Stimulated activated CD8-positive, alpha-beta memory T cell treated with anti-CD3 and anti-CD28 coated beads, Interleukin-2, amount 100 ng/mL, for 1 hour (primary cell): ENCODE measurements at places on chromosomes 11 and 22.

- no peak for DNase-seq
These were observed 180.0 kb downstream of the MAML2 start for GRCh38 chr11:96162816-96163499.

DNA sequence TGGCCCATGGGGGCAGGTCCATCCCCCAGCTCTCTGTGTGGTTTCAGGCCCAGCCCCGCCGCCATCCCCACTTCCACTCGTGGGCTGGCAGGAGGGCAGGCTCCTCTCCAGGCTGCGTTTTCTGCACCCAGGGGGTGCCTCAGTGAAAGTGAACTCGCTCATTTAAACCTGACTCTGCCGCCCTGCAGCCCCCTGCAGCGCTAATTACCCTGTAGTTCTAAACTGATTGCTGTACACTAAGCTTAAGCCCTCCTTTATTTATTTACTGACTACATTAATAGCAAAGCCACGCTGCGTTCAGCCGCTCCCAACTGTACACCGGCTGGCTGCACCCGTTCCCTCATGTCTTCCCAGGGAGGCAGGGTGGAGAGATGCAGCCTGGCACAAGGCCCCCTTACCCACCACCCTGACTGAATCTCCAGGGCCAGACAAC, 36.6 kb upstream of the NNMT start:
- DNase-seq, result no peak

GRCh38 chr11:104443387-104443786, 279.4 kb upstream of the PDGFD start:
- DNase-seq, result no peak

DNA sequence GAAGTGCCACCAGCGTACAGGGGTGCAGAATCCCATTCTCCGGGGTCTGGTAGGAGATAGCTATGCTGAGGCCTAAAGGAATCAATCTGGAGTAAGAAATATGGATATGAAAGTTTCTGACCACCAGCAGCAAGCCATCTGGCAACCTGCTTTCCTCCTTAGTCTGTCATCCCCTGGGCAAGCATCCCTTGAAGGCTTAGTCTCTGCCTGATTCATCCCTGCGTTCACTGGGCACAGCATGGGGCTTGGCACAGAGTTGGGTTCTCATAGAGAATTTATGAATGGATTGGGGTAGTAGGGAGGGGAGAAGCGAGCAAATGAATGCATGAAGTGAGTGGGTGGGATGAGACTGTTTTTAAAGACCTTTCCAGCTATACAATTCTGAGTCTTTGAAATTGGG, 85.8 kb upstream of the NARS2 start:
- no peak for DNase-seq

DNA sequence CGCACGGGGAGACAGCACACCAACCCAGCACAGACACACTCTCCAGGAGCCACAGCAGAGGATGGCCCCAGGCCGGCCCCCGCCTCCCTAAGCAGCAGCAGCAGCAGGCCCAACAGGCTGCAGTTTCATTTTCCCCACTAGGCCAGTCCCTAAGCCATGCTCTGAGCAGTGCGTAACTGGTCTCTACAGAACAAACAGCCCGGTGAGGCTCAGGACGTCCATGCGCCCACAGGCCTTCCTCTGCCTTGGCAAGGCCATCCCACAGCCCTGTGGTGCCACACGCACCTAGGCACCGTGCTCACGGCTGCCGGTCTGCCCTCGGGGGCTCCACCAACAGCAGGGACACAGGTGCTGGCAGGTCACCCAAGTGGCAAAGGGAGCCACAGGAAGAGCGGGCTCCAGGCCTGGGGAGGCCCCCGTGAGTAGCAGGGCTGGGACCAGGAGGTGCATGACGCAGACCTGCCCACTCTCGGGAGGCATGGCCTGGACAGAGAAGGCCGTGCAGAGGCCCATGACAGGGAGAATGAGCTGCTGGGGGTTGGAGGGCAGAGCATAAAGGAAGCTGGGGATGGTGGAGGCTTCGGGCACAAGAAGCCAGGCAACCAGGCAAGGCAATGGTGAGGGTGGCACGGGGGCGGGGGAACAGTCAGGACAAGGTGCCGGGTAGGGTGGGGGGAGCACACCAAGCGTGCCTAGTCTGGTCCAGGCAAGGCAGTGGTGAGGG, 1.4 kb upstream of the MOB2 start:
- DNase-seq, result no peak

DNA sequence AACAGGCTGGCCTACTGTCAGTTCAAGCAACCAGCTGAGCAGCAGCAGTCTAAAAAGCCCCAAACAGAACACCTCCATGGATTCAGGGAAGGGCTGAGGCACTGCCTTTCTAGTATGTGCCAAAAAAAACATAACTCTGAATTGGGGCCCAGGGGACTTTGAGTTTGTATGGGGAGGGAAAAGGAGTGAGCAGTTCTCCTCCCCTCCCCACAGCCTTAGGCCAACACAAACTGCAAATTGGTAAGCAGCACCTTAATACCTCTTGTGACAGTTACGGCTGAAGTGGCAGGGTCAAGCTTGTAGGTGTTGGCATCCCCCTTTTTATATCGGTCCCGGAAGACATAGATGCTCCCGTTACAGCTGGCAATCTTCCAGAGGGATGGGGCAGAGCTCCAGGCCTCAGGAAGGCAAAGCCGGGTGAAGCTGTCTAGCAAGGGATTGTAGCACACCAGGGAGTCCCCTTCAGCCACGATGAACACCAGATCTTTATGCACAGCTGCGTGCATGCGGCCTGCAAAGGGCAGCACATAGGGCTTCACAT, 6.0 kb downstream of the KBTBD4 start:
- DNase-seq, result no peak

DNA sequence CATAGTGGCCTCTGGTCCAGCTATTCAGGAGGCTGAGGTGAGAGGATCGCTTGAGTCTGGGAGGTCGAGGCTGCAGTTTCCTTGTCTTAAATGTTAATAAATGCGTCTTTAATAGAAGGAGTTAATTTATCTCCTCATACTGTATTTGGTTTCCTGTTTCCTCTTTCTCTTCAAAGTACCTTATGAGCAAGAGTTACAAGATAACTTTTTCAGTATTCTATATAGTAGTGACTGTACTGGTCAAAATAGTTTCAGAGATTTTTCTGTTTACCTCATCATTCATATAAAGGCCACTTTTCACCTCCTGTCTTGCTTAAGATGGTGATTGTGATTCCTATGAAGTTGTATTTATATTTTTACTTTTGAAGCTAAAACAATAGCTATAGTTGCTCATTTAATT, 50.9 kb downstream of the MCAM start:
- no peak for DNase-seq

GRCh38 chr11:92035488-92035887, 189.1 kb upstream of the FAT3 start:
- DNase-seq, result no peak

DNA sequence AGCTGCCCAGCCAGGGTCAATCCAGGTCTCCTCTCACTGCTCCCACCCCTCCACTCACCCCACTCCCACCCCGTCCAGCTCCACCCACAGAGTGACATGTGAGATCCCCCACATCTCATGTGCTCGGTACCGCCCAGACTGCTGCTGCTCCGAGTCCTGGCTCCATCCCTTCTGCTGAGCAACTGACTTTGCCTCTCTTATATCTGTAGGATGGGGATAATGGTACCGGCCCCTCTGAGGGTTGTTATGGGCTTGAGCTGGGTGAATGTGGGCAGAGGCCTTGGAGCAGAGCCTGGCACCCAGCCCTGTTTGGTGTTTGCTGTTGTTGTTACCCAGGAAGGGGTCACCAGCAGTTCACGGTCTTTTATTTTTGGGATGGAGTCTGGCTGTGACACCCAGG, 77.0 kb downstream of the ST3GAL4 start:
- no peak for DNase-seq

GRCh38 chr22:17705951-17706900, 67.7 kb downstream of the BCL2L13 start:
- DNase-seq, result no peak

DNA sequence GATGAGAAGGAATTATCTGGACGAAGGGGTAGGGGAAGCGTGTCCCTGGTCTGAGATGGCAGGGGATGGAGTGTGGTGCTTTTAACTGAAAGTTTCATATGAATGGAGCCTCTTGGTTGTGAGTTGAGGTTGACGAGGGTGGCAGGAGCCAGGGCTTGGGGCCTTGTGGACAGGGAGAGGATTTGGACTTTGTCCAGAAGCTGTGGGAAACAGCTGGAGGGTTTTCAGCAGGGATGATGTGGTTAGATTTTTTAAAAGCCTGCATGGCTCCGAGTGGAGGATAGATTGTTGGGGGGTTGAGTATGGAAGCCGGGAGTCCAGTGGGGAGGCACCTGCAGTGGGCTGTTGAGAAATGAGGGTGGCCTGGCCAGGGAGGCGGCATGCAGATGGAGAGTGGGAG, 24.8 kb downstream of the MYO7A start:
- DNase-seq, result no peak

DNA sequence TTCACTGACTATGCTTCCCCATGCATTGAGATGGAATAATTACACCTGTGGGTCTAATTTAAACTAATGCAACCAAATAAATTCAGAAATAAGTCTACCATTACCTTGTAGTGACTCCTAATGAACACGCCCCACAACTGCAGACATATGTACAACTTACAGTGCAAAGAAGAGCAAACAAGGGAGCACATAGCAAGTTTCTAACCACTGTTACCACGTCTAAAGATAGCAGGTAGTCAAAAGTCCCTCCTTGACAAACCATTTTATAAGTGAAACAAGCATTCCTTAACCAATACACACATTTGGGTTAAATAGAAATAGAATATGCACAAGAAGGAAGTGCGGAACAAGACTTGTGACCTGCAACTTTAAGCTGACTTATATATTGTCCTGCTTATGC, 20.6 kb downstream of the PHF21A start:
- no peak for DNase-seq

GRCh38 chr11:110425751-110426545, 3.8 kb upstream of the FDX1 start:
- no peak for DNase-seq

DNA sequence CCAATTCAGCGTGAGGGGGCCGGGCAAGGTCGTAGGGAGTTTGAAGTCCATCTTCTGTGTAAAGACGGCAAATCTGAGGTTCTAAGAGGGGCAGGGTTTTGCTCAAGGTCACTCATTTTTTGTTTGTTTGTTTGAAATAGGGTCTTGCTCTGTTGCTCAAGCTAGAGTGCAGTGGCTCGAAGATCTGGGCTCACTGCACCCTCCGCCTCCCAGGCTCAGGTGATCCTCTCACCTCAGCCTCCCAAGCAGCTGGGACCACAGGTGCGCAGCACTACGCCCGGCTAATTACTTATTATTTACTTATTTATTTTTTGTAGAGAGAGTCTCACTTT, 355 bp upstream of the AP1B1 start:
- no peak for DNase-seq

- DNase-seq, result no peak
These were observed 4.7 kb downstream of the SIK2 start for GRCh38 chr11:111606986-111607385.

- DNase-seq, result no peak
These were observed 124.6 kb downstream of the GRIA4 start for GRCh38 chr11:105734426-105734825.

DNA sequence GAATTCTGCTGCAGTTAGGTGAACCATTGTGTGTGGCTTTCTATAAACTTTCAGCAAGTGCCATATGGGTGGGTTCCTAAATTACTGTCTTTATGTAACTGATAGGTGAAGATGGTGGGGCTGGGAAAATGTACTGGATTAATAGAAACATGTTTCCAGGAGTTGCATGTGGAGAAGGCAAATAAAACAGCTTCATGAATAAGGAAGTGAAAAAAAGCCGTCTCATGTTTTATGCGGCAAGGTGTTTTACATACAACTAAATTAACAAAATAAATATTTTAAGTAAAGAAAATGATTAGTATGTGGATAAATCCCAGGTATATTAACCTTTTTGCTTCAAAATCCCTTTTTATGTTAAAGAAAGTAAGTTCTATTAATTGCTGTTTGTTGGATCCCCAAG, 67.2 kb downstream of the EXT2 start:
- DNase-seq, result no peak

GRCh38 chr11:129743112-129743815, 72.4 kb upstream of the TMEM45B start:
- no peak for DNase-seq

- DNase-seq, result no peak
These were observed 1329.0 kb downstream of the LRRC4C start for GRCh38 chr11:40130427-40130826.

GRCh38 chr22:21677606-21678443, 12.0 kb downstream of the PPIL2 start:
- DNase-seq, result no peak

GRCh38 chr11:119602745-119603373, 126.1 kb downstream of the NECTIN1 start:
- no peak for DNase-seq

- peak; percentile 65 for DNase-seq
These were observed at the start of gene MRPL11 for GRCh38 chr11:66438504-66439466. Gene MRPL11 (minus strand): TSS chr11:66438848. CDS start chr11:66438754, 94 bp downstream.

DNA sequence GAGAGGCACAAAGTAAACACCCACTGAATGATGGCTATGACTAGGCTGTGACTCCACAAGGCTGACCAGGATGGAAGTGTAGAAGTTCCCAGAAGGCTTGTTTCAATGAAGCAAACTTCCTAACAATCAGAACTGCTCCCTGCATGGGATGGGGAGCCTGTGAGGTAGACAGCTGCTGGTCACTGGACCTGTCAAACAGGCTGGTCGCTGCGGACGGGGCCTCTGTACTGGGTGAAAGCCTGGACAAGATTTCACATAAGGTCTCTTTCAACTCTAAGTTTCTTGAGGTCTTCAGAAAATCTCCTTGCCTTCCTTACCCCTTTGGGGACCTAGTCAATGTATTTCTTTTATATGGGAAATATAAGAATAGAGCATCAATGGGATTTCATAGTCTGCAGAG, 438.2 kb downstream of the BUD13 start:
- DNase-seq, result no peak

DNA sequence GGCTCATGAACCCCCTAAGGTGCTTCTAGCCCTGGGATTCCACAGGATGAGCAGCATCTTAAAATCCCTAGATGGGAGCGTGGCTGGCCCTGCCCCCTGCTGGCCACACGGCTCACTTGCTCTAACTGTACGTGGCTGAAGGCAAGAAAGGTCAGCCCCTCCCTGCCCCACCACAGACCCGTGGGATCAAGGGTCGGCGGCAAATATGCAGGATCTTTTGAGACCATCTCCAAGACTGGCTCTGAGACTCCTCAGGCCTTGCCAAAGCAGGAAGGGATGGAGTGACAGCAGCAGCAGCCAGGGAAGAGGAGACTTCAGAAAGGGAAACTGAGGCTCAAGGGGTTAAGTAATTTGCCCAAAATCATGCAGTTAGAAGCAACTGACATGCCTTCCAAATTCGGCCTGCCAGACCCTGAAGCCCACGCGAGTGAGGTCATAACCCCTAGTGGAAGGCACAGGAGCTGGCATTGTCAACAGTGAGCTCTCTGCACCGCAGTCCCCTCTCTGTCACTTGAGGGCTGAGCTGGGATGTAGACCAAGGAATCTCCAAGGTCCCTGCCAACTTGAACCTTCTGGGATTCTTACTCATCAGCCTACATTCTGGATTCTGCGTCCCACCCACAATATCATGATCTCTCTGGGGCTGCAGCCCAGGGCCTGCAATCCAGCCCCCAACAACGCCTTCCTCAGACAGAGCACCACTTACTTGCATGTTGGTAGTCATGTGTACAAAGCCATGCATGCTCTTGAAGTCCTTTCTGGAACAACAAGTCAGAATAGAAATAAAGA, 31.4 kb downstream of the CREB3L1 start:
- DNase-seq, result peak; percentile 33
